Ovary (tissue), 10 donors: ENCODE measurements at places on chromosomes 2 and 18. TPM values are rescaled to one million over a fixed set of nuclear protein-coding genes. Genes with fewer than 3 reads are reported as not detected.

Gene FEV
- total RNA-seq: 0.13 TPM

Gene SIGLEC15
- 0.13 TPM for total RNA-seq

Gene STARD6
- total RNA-seq: not detected

Gene RNU2-63P
- total RNA-seq: not detected

Gene TP53I3
- total RNA-seq: 1.6 TPM

Gene APOB
- 4.8 TPM for total RNA-seq

GRCh38 chr2:218081063-218081462, 12.0 kb downstream of the RUFY4 start:
- H3K27ac ChIP-seq: no peak overlapping the region
- H3K36me3 ChIP-seq: no peaks in the 10 kb centered on the region
- H3K4me3 ChIP-seq: no peak overlapping the region
- no peaks in the 10 kb centered on the region for H3K4me1 ChIP-seq
- DNase-seq: no peak

DNA sequence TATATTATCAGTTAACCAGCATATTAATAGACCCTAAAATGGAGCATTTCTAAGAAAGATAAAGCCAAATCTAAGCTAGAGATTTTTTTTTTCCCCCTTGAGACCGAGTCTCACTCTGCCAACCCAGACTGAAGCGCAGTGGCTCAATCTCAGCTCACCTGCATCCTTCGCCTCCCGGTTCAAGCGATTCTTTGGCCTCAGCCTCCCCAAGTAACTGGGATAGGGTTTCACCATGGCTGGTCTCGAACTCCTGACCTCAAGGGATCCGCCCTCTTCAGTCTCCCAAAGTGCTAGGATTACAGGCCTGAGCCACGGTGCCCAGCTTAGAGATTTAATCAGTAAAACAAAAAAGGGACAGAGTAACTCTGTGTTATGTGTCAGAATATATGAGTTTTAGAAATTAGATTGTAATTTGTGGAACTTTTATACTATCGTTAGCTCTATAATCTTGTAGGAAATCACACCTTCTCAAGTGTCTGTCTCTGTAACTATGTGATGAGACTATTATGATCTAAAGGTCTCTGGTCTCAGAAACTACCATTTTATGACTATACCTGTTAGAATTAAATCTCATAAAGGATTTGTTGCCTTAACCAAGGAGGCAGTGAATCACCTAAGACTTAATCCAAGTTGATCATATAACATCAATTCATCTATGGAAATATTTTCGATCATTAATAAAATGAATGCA, 34.0 kb downstream of the YWHAQ start:
- no peak overlapping the region for H3K27ac ChIP-seq
- no peaks in the 10 kb centered on the region for H3K27me3 ChIP-seq
- no peaks in the 10 kb centered on the region for H3K36me3 ChIP-seq
- peaks cover 8% of the 10 kb centered on the region for H3K4me1 ChIP-seq

DNA sequence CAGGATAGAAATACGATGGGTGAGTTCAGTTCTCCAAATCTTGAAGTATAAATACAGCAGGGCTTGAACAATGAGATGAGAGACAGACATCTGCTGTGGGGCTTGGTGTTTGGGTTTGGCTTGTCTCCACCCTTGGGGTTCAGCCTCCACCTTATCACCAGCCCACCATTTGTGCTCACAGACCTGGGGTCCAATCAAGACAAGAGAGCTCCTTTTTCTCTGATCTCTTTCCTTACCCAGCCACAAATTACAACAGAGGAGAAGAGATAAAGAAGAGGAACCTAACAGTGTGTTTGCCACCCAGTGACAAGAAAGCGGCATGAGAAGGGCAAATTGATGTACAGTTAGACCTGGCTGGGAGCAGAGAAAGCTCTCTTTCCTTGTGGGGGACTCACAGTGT, 204.5 kb upstream of the CXCR4 start:
- no peaks in the 10 kb centered on the region for H3K27me3 ChIP-seq
- H3K27ac ChIP-seq: no peak overlapping the region
- no peak for DNase-seq
- no peaks in the 10 kb centered on the region for H3K36me3 ChIP-seq
- H3K4me1 ChIP-seq: no peaks in the 10 kb centered on the region

DNA sequence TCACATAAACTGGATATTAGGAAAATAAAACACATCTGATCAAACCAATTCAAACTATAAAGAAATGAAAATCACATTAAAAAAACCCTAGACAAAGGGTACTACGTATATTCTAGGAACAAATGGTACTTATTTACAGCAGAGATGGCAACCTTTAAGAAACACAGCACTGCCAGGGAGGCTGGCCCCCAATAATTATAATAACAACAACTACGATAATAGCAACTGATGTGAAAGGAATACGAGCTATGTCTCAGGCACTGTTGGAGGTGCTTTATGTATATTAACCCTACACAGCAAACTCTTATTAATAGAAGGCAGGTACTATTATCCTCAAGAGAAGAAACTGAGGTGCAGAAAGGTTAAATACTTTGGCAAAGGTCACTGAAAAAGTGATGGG, 193.9 kb downstream of the NBAS start:
- no peak overlapping the region for H3K27ac ChIP-seq
- no peak for DNase-seq

DNA sequence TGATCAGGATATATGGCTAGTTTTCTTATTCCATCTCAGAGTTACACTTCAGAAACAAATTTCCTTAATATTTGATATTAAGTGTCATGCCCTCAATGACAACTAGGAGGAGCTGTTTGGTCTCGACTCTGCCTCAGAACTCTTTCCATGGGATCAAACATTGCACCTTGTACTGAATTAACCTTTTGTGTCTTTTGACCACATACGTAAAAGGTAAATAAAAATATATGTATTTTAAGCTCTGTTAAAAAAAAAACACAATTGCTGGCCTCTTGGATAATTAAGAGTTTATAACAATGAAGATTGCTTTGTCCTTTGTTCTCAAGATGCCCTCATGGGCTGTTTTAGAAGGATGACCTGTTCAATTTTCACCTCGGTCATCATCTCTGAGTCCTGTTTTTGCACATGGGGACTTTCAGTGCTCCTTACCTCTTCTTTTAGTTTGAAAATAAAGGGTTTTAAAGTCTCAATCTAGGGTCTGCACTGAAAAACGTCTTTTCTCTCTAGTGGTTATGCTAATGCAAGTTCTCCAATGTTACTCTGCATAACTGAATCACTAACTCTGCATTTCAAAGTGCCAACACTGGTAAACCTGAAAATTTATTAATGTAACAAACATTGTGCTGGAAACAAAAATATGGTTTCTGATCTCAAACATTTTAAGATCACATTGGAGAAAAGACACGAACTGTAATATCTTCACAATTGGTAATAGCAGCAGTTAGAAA, 18.8 kb upstream of the FN1 start:
- no peaks in the 10 kb centered on the region for H3K36me3 ChIP-seq
- peaks cover 2% of the 10 kb centered on the region for H3K4me1 ChIP-seq
- H3K4me3 ChIP-seq: no peak overlapping the region
- H3K27me3 ChIP-seq: no peaks in the 10 kb centered on the region
- no peak for DNase-seq

DNA sequence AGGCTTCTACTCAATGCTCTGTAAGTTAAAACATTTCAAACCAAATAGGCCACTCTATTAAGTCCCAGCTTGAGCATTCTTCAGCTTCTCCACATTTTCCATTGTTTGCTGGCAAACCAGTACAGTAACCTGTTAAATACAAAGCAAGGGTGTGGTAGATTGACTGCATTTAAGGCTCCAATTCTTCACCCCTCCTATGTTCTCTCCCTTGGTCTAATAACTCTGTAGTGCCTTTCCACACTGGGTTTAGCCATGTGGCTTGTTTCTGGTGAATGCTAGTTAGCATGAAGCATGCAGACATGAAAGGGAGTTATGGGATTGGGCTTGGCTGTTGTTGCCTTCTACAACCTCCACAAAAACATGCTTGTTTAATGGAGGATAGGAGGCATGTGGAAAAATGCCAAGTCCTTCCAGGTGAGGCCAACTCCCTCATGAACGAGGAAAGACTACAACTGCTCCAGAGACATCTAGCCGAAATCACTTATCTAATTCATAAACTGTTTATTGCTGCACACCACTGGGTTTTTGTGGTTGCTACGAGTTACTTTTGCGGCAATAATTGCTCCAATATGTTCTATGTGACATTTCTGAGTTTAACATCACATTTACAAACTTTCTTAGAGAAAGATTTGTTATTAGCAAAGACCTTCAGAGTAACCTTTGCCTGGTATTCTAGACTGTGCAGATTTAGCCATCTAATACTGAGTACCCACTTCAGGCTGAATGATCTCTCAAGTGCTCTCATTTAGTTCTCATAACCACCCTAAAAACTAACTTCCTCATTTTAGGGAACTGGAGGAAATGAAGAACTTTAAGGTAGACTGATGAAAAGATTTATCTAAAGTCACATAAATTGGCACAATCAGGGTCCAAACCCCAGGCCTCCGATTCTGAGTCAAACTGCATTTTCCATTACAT, 104.0 kb downstream of the SMAD2 start:
- peaks cover 5% of the 10 kb centered on the region for H3K4me1 ChIP-seq
- H3K27ac ChIP-seq: no peak overlapping the region
- no peaks in the 10 kb centered on the region for H3K27me3 ChIP-seq
